ENCODE measurements at places on chromosomes 6 and 20.

- DNase-seq: no peak
These were observed 7.9 kb upstream of the ARMC12 start for GRCh38 chr6:35728683-35729678.

- no peak for DNase-seq
These were observed 59.6 kb upstream of the AFDN start for GRCh38 chr6:167766986-167767714.

GRCh38 chr6:102812242-102812641 lies 1418.7 kb downstream of the GRIK2 start:
- DNase-seq: no peak

DNA sequence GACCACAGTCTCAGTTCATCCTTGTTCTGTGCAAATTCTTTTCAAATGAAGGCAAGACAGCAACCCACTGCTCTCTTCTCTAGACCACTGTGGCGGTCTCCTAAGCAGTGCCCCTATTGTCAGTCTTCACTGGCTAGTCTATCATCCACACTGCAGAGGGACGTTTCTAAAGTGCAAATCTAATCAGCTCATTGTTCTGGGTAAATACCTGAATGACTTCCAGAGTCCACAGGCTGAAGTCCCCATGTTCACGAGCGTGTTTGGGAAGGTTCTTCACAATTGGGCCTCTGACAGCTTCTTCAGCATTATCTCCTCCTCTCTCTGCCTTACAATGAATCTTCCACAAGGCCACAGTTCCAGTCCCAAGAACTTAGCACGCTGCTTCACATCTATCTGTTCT lies 73.2 kb downstream of the LAMA4 start:
- DNase-seq: no peak

- no peak for DNase-seq
These were observed 61.2 kb downstream of the VAPB start for GRCh38 chr20:58450254-58450653.
